ENCODE measurements at places on chromosomes 5 and 9.

GRCh38 chr5:110289512-110289810, 437.0 kb downstream of the TMEM232 start:
- no peak for DNase-seq

GRCh38 chr9:100515578-100516494, 42.9 kb downstream of the TMEFF1 start:
- no peak for DNase-seq

GRCh38 chr9:37531699-37532098, 44.5 kb downstream of the FBXO10 start:
- DNase-seq, result no peak

GRCh38 chr5:73596705-73597328, 29.2 kb upstream of the ARHGEF28 start:
- no peak for DNase-seq

DNA sequence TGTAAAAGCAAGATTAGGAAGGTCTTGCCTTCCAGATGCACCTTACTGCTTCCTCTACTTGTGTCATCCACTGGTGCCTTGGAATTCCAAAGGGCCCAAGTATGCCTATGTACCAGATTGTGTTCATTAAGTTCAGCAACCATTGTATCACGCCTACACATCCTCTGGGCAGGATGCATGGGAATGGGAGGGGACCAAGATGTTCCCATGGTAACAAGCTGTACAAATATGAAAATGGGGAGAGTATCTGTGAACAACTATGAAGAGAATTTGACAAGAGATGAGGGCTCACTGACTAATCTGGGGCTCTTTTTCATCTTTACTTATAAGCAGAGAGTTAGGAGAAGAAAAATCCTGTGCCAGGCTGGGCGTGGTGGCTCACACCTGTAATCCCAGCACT, 137.8 kb upstream of the MAP1B start:
- no peak for DNase-seq

GRCh38 chr5:117326997-117327396, 752.4 kb upstream of the SEMA6A start:
- DNase-seq, result no peak

DNA sequence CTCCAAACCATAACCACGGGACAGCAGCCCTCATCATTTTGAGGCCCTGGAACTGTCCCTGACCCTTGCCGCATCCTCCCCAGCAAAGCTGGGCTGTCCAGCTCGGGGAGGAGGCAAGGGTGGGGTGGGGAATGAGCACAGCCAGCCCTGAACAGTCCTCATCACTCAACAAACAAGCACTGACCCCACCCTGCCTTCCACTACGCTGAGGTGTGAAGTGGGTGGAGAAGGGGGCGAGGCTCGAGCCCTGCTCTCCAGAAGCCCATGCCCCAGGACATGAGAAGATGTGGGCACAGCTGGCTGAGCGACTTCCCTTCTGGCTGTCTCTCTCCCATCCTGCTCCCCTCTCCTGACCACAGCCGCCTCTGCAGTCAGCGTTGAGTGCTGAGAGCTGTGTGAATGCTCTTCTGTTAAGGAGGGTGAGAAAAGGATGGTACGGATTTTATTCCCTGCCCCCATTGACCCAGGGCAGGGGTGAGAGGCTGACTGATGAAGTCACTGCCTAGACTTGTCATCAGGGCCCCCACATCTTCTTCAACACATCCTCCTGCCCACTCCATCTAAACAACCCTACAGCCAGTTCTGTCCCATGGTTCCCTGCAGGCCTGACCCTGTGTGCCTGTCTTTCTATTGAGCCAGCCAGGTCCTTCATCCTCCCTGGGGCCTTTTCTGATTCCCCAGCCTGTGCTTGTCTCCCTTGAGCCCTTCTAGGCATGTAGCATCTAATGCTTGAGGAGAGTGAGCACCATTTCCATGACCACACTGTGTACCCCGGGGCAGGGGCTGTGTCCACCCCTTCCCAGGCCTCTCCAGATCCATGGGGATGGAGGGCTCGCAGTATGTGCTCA, 276.0 kb downstream of the FSTL4 start:
- no peak for DNase-seq

GRCh38 chr5:40078898-40079575, 600.7 kb upstream of the PTGER4 start:
- DNase-seq, result no peak

GRCh38 chr9:97518909-97519307, 17.4 kb downstream of the TMOD1 start:
- DNase-seq, result peak; percentile 84

GRCh38 chr9:123150708-123151503, 117.4 kb downstream of the GPR21 start:
- no peak for DNase-seq

- no peak for DNase-seq
Measured at GRCh38 chr9:87798261-87798833, 72.4 kb downstream of the CTSL start.

DNA sequence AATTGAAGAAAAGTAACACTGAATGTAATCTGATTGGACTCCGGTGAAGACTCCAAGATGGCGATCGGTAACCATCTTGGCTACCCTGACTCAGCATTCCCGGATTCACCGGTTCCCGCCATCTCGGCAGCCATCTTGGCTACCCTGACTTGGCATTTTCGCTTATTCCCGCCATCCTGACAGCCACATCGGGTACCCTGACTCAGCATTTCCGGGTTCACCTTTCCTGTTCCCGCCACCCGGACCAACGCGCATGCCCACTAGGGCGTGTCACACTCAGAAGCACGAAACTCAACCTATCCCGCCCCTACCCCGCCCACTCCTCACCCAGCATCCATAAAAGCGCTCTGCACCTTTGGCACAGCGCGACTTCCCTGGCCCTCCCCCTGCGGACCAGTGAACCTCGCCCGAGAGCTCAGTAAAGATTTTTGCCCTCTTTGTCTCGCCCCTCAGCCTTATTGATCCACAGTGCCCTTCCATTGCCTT, 17.2 kb downstream of the SPTLC1 start:
- DNase-seq, result peak; percentile 66

DNA sequence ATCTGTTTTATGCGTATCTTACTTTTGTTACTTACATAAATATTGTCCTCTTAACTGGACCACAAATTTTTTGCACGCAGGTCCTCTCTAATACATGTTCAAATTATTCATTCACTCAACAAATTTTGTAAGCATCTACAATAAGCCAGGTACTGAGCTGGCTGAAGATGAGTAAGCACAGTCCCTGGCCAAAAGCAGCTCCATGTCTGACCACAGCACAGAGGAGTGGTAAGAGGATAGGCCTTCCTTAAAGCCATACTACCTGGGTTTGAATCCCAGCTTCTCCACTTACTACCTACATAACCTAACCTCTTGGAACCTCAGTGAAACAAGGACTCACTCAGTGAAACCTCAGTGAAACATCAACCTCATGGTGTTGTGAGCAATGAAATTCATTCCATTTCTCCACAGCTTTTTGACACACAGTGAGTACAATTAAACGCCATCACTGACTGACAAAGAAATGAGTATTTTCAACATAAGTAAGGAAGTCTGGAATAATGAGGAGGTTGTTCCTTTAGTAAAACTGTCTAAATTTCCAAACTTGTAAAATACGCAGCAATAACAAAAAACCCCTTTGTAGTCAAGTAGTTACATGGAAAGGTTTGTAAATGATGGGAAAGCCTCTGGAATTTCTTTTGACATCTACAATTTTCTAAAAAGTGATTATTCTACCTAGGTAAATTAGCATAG, 15.0 kb downstream of the PTAR1 start:
- DNase-seq, result no peak

DNA sequence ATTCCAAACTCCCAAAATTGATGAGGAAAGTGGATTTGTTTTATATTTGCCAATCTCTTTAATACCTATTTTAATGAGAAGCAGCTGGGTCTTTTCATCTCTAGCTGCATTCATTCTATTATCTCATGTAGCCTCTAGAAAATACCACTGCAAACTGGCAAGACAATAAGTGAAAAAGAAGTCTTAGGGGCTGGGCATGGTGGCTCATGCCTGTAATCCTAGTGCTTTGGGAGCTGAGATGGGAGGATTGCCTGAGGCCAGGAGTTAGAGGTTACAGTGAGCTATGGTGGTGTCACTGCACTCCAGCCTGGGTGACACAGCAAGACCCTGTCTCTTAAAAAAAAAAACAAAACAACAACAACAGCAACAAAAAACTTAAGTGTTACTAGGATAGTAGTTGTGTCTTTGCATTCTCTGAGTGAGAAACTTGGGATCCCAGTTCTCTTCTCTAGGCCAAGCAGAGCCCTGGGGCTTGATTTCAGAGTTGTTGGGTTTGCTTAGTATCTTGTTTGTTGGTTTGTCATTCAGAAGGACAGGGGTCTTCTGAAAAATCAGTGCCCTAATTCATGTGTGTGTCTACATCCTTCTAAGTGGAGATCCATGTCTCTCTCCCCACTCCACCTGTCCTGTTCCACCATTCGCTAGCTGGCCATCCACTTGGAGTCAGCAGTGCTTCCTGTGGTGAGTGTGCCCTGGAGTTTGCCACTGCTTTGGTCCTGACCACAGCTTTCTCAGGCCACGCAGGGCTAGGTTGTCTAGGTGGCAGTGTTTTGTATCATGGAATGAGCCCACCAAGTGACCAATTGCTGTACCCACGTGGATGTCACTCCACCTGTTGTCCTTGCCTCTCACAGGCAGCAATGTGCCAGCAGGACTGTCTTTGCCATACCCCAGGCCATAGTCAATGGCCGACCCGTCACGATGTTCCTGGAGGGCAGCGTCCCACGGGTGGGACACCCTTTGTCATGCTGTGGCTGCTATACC, 19.5 kb downstream of the MARCHF6 start:
- no peak for DNase-seq

DNA sequence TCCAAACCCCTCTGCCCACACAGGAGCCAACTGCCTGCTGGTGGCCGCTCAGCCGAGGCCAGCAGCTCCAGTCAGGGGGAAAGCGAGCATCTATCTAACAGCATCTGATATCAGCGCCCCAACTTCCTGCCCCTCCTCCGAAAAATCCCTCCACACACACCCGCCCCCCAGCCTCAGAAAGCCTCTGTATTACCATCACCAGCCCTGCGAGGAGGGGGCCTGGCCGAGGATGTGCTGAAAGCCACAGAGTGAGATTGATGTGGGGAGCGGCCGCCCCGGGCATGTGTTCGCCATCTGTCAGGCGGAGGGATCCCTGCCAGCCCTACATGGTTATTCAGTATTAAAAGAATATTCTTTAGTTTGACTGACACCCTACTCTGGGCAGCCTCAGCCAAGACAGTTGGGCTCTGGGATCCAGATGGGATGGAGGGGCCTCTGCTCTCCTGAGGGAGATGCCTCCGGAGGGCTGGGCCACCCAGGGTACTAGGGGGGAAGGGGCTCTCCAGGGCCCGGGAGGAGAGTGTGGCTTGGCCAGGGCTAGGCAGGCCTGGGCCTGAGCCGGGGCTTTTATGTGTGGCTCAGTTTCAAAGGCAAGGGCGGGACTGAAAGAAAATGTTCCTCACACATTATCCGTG, 98.0 kb downstream of the HSD17B3 start:
- no peak for DNase-seq

DNA sequence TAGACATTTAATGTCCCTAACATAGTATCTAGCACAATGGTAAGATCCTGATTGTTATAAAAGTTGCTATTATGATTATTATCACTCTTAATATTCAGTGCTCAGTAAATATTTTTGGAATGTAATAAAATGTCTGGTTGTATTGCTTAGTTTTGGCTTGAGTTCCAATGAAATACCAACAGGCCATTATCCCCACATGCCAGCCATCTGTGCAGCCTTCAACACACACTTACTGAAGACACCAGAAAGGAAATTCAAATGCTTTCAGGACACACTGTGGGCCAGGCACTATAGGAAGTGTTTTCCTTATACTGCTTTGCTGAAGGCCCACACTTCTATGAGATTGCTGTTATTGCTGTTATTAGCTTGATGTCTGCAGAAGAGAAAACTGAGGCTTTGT, 157.5 kb downstream of the TRIM32 start:
- no peak for DNase-seq
